DMS53 (cell line): ENCODE measurements at places on chromosomes 2 and 18.

GRCh38 chr18:22556222-22557167 lies 138.8 kb upstream of the CTAGE1 start:
- no peak for DNase-seq

GRCh38 chr18:21735452-21736015 lies 5.1 kb upstream of the MIB1 start:
- peak; percentile 93 for DNase-seq

DNA sequence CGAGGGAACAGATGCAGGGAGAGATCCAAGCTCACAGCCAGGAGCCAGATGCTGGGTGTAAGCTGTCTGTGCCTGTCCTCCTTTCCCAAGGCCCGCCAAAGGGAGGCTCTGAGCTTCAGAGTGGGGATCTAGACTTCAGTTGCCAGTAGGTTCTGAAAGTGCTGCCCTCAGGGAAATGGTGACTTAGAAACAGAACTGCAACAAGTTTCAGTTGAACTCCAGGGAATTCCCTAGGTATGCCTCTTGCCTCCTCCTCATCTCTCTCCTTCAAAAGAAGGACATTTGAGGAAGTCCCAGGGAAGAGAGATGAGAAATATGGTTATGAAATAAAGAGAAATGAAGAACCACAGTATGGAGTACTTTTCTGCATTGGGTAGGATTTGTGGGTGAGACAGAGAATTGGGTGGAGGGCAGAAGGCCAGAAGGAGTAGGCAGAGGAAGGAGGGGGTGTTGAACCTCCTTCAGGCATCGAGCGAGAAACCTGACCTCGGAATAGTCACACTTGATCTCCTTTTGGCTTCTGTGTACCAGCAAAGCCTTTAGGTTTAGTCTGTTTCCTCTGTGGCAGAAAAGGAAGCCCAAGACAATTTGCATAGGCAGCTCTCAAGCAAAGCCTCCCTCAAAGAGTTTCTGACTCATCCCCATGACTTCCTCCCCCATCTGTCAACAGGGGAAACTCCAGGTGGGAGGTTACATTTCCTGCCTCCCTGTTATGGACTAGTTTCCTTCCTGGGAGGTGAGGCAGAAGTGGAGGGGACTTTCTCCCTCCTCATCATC lies 45.7 kb downstream of the QPCT start:
- DNase-seq: peak; percentile 95

- no peak for DNase-seq
These were observed 26.4 kb upstream of the NRP2 start for GRCh38 chr2:205655779-205656456.

- DNase-seq: no peak
These were observed 132.2 kb downstream of the DNER start for GRCh38 chr2:229582151-229582550.

DNA sequence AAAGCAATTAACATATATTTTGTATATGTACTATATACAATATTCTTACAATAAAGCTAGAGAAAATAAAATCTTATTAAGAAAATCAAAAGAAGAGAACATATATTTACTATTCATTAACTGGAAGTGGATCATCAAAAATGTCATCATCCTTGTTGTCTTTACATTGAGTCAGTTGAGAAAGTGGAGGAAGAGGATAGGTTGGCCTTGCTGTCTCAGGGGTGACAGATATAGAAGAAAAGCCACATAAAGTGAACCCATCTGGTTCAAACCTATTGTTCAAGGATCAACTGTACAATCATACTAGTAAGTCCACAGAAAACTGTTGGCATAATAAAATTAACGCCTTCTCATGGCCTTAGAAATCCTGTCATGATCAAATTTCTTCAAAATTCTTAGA lies 26.6 kb downstream of the SESTD1 start:
- DNase-seq: no peak

DNA sequence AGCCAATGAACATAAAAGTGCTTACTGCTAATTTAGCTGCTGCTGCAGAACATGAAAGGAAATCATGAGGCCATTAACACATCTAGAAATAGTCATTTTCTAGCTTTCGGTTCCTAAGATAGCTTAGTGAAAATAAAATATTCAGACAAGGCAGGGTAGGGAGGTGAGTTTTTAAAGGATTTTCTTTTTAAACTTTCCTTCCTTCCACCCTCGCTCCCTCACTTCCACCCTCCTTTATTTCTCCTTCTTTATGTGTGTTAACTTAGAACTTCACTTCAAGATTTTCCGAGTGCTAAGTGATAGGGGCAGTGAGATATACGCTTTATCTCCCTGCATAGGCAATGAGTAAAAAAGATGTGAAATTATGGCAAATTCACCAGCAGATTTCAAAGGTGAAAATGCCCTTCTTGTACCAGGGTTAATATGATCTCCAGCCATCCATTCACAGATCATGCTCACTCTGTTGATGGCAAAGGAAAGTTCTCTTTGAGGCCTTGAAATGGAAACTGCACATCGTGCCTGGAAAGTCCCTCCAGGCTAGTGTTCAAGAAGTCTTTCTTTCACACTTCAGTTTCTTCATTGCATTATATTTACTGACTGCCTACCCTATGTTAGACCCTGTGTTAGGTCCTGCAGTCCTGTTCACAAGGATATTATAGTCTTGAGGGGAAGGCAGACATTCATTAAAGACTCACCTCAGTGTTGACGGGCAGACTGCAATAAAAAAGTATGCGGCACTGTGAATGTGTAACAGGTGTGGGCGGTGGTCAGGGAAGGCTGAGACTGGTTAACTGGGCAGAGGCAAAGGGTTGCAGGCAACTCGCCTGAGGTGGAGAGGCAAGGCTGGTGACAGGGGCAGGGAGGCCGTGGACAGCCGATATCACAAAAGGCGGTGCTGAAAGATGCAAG lies 200.8 kb downstream of the PLCL1 start:
- no peak for DNase-seq

GRCh38 chr2:70944111-70944690 lies 8.5 kb downstream of the ATP6V1B1 start:
- no peak for DNase-seq

DNA sequence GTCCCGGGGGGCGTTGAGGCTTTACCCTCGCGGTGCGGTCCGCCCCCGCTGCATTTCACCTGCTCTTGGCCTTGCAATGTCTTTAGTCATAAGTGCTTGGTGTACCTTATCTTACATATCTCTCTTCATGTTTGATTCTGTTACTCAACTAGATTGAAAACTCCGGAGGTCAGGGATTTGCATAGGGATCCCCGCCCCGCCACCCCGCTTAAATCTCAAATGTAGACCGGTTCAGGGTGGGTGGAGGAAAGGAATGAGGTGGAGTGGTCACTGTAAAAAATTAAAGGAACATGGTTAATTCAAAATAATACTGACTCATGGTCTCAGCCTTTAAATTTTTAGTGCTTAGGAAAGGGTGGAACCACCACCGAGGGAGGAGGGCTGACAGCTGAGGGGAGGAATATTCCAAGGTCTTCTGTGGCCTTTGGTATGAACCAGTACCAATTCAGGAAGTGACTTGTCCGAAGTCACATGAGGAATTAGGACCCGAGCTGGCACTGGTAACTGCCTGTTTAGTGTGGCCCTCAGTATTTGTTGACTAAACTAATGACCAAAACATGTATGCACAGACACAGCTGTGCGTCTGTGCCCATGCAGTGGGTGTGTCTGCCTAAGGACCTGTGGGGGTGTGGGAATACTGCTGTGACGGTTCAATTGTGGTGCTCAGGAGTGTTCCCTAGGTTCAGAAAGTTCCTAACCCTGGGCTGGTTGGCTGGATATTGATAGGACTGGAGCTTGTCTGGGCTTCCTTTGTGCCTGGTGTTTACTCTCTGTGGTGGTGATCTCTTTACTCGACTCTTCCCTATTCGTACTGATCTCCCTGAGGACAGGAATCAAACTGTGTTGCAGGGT lies 1.0 kb downstream of the PLEKHB2 start:
- peak; percentile 61 for DNase-seq

DNA sequence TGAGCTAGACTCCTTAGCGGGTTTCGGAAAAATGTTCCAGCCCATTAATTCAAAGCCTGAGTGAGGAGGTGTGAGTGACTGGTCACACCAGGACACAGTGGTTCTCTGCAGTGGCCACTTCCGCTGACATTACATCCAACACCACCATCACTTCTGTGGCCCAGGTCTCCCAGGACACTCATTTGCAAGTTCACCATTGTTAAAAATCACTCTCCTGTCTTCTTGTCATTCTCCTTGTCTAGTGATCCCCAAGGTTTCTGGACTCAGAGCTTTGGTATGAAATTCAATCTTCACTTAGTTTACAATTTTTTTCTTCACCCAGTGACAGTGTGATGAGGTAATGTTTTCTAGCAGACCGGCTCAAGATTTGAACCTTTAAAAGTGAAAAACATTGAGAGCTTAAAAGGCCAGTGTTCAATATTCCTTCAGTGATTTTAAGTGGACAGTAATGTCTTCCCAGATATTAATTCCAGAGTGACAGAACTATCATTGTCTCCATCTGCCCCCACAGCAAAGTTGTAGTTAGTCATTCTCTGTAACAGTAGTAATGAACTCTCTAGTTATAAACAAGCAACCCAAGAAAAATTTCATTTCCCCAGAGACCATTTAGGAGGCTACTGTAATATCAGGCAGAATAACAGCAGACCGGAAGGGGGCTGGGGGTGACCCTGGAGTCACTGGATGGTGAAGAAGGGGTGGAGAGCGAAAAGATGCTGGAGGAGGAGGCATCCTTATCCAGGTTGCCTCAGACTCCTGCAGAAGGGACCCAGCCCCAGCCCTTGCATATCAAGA lies 164.9 kb downstream of the GFPT1 start:
- no peak for DNase-seq
